ENCODE measurements at places on chromosomes 3 and 15. TPM values are rescaled to one million over a fixed set of nuclear protein-coding genes. Genes with fewer than 3 reads are reported as not detected.

- H3K36me3 ChIP-seq = no peaks in the 10 kb centered on the region
- DNase-seq = no peak
- H3K4me1 ChIP-seq = no peaks in the 10 kb centered on the region
- H3K4me3 ChIP-seq = no peak overlapping the region
- peaks cover 7% of the 10 kb centered on the region for H3K27me3 ChIP-seq
Observed at GRCh38 chr3:102741694-102742093, 306.9 kb downstream of the ZPLD1 start.

DNA sequence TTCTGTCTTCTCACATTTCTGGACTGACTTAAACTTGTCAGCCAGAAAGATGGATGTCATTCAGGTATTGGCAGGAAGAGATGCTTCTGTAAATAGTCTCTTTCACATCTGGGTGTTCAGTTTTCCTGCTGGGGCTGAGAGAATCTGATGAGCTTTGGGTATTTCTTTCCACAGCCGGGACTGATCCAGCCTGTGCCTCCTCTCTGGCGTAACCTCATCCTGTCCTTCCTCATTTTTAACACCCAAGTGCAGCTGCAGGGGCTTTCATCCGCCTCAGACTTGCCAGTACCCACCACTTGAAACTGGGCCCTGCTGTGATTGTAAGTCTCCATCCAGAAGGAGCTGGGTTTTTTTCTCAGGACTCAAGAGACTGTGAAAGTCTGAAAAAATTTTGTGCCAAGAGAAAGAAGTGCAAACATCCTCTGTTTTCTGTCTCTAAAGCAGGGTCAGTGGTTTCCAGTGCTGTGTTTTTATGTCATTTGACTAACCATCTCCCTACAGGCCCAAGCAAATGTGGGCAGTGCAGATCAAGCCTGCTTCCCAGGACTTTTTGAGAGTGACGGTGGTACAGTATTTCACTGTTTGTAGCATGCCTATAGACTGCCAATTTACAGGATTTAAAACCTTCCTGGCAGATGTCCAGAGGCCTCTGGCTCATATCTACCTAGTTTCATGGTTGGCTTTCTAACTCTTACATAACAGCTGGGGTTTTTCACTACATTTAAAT is 342.7 kb downstream of the PTPRG start:
- H3K27ac ChIP-seq = no peak overlapping the region
- H3K27me3 ChIP-seq = peaks cover 10% of the 10 kb centered on the region
- H3K4me3 ChIP-seq = no peak overlapping the region
- no peaks in the 10 kb centered on the region for H3K4me1 ChIP-seq

DNA sequence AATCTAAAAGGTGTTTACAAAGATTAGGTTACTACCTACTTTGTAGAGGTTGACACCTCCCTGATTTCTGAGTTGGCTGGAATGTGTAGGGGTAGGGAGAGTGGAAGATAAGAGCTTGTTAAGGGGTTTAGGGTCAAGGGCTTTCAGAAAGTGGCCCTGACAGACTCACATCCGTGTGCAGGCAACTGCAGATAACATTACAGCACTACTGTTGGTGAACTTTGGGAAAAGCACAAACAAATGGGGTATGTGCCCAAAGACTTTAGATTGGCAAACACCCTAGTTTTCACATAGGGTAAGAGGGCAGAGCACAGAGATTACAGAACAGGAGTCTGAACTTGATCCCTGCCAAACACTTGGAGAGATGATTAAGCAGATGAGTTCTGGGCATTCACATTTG is 375.7 kb downstream of the EPHB1 start:
- DNase-seq = no peak
- no peak overlapping the region for H3K27ac ChIP-seq
- no peaks in the 10 kb centered on the region for H3K27me3 ChIP-seq
- no peak overlapping the region for H3K4me3 ChIP-seq
- H3K36me3 ChIP-seq = no peaks in the 10 kb centered on the region

GRCh38 chr15:78065973-78066946 is 11.3 kb downstream of the TBC1D2B start:
- H3K4me1 ChIP-seq = no peaks in the 10 kb centered on the region
- no peaks in the 10 kb centered on the region for H3K36me3 ChIP-seq
- H3K4me3 ChIP-seq = no peak overlapping the region
- no peaks in the 10 kb centered on the region for H3K27me3 ChIP-seq
- DNase-seq = no peak

GRCh38 chr3:135311699-135312098 is 516.6 kb downstream of the EPHB1 start:
- DNase-seq = no peak
- H3K27me3 ChIP-seq = no peaks in the 10 kb centered on the region
- H3K27ac ChIP-seq = no peak overlapping the region
- H3K4me1 ChIP-seq = no peaks in the 10 kb centered on the region
- no peaks in the 10 kb centered on the region for H3K36me3 ChIP-seq

GRCh38 chr3:54835701-54836100 is 92.2 kb downstream of the LRTM1 start:
- no peaks in the 10 kb centered on the region for H3K36me3 ChIP-seq
- DNase-seq = no peak
- H3K4me3 ChIP-seq = no peak overlapping the region
- no peak overlapping the region for H3K27ac ChIP-seq

DNA sequence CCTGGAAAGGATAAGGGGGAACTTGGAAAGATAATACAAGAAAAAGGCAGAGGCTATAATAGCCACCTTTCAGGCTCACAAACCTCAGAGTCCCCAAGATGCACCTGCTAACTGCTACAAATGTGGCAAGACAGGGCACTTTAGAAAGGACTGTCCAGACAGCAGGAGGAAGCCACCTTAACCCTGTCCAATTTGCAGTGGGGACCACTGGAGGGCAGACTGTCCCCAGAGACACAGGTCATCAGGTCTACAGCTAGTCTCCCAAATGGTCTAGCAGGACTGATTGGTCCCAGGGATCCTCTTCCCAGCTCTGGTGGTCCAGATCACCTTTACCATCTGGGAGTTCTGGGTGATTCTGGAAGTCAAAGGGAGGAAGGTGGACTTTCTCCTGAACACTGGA is 882.5 kb upstream of the GBE1 start:
- H3K27ac ChIP-seq = no peak overlapping the region
- H3K4me3 ChIP-seq = no peak overlapping the region
- H3K27me3 ChIP-seq = no peaks in the 10 kb centered on the region
- no peaks in the 10 kb centered on the region for H3K36me3 ChIP-seq
- H3K4me1 ChIP-seq = no peaks in the 10 kb centered on the region

DNA sequence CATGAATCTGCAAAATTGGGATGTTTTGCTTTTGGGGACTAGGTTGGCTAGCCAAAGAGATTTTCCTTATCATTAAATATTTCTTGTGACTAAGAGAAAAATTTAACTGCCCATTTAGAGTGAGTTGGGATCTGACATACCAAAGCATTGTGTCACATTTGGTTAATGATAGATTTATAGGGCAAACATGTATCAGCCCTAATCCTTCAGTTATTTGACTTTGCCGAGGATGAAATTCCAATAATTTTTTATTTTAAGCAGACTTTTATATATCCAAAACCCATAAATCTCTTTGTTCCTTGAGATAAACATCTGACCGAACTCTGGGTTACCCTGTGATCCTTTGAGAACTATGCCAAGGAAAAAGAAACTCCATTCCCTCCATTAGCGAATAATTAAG is 218.9 kb downstream of the CDIN1 start:
- H3K4me1 ChIP-seq = no peaks in the 10 kb centered on the region
- no peak overlapping the region for H3K4me3 ChIP-seq
- no peaks in the 10 kb centered on the region for H3K27me3 ChIP-seq
- no peaks in the 10 kb centered on the region for H3K36me3 ChIP-seq

Gene CHST2
- 5.6 TPM for total RNA-seq

Gene FSD2
- not detected for total RNA-seq

Gene SH3GL3
- 0.19 TPM for total RNA-seq

Gene INSYN1
- not detected for total RNA-seq

Gene SETMAR
- total RNA-seq = 7.5 TPM

Gene CKMT1B
- not detected for total RNA-seq

GRCh38 chr3:172918165-172918564 is 167.6 kb downstream of the ECT2 start:
- no peak overlapping the region for H3K4me3 ChIP-seq
- H3K27me3 ChIP-seq = peaks cover 7% of the 10 kb centered on the region
- no peaks in the 10 kb centered on the region for H3K4me1 ChIP-seq
- no peaks in the 10 kb centered on the region for H3K36me3 ChIP-seq
- no peak for DNase-seq
- H3K27ac ChIP-seq = no peak overlapping the region

- H3K27me3 ChIP-seq = no peaks in the 10 kb centered on the region
- H3K4me1 ChIP-seq = no peaks in the 10 kb centered on the region
- no peak overlapping the region for H3K4me3 ChIP-seq
- no peak for DNase-seq
- no peaks in the 10 kb centered on the region for H3K36me3 ChIP-seq
Observed at GRCh38 chr15:93459396-93459795, 370.4 kb upstream of the RGMA start.

Gene SLC28A1
- not detected for total RNA-seq

Gene CAND2
- 1.2 TPM for total RNA-seq

GRCh38 chr3:43910750-43911149 is 220.0 kb downstream of the ABHD5 start:
- H3K27ac ChIP-seq = no peak overlapping the region
- no peaks in the 10 kb centered on the region for H3K36me3 ChIP-seq
- peaks cover 21% of the 10 kb centered on the region for H3K27me3 ChIP-seq
- no peak for DNase-seq
- H3K4me3 ChIP-seq = no peak overlapping the region
- peaks cover 4% of the 10 kb centered on the region for H3K4me1 ChIP-seq

- H3K27ac ChIP-seq = no peak overlapping the region
- no peak overlapping the region for H3K4me3 ChIP-seq
- DNase-seq = no peak
- H3K4me1 ChIP-seq = no peaks in the 10 kb centered on the region
- no peaks in the 10 kb centered on the region for H3K36me3 ChIP-seq
Observed at GRCh38 chr15:96774216-96774615, 443.7 kb downstream of the NR2F2 start.

DNA sequence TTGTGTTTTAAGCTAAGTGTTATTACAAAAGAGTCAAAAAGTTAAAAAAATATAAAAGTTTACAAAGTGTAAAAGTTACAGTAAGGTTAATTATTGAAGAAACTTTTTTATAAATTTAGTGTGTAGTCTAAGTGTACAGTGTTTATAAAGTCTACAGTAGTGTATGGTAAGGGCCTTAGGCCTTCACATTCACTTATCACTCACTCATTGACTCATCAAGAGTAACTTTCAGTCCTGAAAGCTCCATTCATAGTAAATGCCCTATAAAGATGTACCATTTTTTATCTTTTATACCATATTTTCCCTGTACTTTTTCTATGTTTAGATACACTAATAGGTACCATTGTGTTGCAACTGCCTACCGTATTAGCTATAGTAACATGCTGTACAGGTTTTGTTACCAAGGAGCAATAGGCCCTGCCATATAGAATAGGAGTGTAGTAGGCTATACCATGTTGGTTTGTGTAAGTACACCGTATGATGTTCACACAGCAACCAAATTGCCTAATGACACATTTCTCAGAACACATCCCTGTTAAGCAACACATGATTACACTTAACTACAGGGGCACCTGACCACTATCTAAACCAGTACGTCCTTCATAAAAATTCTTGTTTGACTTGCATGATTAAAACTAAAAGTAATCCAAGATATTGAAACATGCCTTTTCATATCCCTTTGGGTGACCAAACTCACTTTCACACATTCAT is 17.2 kb downstream of the RAD18 start:
- peaks cover 5% of the 10 kb centered on the region for H3K4me1 ChIP-seq
- peaks cover 13% of the 10 kb centered on the region for H3K36me3 ChIP-seq
- no peak overlapping the region for H3K4me3 ChIP-seq
- no peaks in the 10 kb centered on the region for H3K27me3 ChIP-seq
- H3K27ac ChIP-seq = no peak overlapping the region

DNA sequence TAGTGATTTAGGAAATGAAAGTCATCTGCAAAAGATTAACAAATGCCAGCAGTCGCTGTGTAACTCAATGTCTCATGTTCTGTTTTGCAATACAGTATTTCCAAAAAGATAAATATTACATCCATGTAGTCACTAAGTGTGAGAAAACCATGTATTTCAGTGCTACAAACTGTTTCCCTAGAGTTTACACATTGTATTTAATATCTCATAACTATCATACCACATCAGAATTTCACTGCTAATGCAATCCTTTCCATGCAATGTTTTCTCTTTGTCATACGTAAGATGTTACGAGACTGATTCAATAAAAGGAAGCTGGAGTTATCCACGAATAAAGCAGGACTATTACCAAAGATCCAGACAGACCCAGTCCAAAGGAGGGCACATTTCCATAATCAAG is 269.4 kb downstream of the GBE1 start:
- H3K4me1 ChIP-seq = no peaks in the 10 kb centered on the region
- no peak overlapping the region for H3K4me3 ChIP-seq
- no peaks in the 10 kb centered on the region for H3K36me3 ChIP-seq
- H3K27ac ChIP-seq = no peak overlapping the region
- no peak for DNase-seq

DNA sequence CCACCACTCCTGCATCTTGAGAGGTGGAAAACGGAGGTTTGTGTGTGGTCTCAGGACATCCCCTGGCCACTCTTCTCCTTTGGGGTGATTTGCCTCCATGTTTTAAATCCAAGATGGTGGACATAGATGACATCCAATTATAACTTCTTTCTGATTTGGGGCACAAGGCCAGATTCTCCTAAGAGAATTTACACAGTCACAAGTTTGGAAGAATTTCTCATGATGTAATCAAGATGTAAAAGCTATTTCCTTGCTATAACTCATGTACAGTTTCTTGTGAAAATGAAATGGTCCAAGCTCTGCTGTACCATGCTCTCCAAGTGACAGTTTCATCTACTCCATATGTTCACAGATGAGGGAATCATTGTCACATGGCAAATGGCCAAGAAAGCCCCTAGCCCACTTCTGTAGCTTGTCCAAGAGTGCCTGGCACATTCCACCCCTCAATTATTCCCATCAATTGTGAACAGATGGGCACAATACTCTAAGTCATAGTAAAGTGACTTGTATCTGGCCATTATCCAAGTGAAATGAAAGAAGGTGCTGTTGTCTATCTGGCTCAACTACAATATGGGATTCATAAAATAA is 134.6 kb upstream of the ROPN1 start:
- H3K27ac ChIP-seq = no peak overlapping the region
- no peak overlapping the region for H3K4me3 ChIP-seq
- H3K4me1 ChIP-seq = no peaks in the 10 kb centered on the region
- H3K27me3 ChIP-seq = peaks cover 12% of the 10 kb centered on the region
- H3K36me3 ChIP-seq = no peaks in the 10 kb centered on the region

GRCh38 chr3:187208159-187208558 is 10.9 kb downstream of the RTP1 start:
- H3K4me3 ChIP-seq = no peak overlapping the region
- H3K36me3 ChIP-seq = peaks cover 6% of the 10 kb centered on the region
- no peaks in the 10 kb centered on the region for H3K4me1 ChIP-seq
- no peak overlapping the region for H3K27ac ChIP-seq
- peaks cover 29% of the 10 kb centered on the region for H3K27me3 ChIP-seq
- no peak for DNase-seq

DNA sequence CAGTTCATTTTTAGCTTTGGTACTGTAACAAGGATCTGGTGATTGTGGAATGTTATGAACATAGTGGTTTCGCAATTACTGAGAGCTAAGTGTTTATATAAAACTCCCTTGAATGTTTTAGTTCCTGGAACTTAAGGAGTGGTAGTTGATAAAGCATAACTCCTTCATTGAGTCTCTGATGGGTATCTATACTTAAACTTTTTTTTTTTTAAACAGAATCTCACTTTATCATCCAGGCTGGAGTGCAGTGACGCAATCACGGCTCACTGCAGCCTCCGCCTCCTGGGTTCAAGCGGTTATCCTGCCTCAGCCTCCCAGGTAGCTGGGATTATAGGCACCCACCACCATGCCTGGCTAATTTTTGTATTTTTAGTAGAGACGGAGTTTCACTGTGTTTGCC is 11.3 kb downstream of the PRKCI start:
- H3K27me3 ChIP-seq = no peaks in the 10 kb centered on the region
- no peak overlapping the region for H3K4me3 ChIP-seq
- H3K4me1 ChIP-seq = no peaks in the 10 kb centered on the region
- DNase-seq = no peak
- peaks cover 2% of the 10 kb centered on the region for H3K36me3 ChIP-seq

Data from activated T-cell treated with anti-CD3 and anti-CD28 coated beads, Interleukin-2, amount 50 U/mL, for 72 hours (primary cell).